Activated CD4-positive, alpha-beta T cell treated with anti-CD3 and anti-CD28 coated beads, Interleukin-2, amount 50 U/mL, for 16 hours (primary cell): ENCODE measurements at places on chromosomes 11 and 22.
A peak's percentile ranks its signal among the peaks of the same experiment; 100 is the strongest.

GRCh38 chr22:12601870-12602779 lies 2925.9 kb upstream of the OR11H1 start:
- DNase-seq: no peak

DNA sequence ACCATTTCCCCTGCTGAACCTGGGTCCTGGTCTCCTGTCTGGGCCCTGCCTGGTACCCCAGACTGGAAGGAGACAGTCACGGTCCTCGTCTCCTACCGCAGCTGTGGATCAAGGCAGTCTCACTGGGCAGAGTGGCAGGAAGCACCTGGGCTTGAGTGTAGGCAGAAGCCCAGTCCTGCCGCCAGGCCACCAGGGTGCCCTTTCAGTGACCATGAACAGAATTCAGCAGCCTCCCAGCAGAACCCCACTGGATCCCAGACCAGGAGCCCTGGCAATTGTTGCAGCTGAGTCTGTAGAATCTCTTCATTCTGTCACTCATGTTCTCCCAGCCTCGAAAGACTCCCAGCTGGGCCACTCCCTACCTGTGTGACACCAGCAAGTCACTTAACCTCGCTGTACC lies 25.5 kb upstream of the CREB3L1 start:
- no peak for DNase-seq

DNA sequence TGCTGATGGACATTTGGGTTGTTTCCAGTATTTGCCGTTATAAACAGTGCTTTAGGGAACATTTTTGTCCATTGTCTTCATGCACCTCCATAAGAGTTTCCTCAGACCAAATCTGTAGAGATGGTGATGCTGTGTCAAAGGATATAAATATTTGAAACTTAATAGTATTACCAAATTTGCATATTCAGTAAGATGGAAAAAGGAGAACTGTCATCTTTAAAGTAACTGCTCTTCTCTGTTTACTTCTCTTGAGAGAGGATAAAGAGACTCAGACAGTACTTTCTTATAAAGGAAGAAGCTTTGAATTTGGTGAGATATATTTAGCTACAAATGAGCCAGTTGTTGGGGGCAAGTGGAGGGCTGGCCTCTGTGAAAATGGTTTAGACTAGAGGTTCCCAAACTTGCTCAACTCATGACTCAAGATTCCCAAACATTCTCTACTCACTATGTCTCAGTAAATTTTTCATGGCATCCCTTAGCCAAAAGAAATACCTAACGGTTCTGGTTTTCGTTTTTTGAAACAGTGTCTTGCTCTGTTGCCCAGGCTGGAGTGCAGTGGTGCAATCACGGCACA lies 26.2 kb downstream of the SHISA8 start:
- DNase-seq: no peak

DNA sequence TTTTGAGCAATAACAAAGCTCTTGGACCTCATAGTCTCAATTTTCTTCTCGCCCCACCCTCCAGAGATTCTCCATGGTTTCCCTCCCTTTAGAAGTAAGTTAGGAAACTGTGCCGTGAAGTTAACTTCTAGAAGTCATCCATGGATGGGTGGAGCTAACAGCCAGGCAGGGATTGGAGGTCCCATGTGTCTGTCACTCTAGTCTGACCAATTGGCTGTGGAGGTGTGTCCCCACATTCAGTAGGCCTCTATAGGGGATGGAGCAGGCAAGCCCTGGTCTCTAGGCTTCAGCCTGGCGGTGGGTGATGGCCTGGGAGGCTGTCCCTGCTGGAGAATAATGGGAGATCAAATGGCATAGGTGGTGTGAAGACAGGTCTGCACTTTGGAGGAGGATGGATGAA lies 50.7 kb downstream of the TP53I11 start:
- DNase-seq: peak; percentile 10

DNA sequence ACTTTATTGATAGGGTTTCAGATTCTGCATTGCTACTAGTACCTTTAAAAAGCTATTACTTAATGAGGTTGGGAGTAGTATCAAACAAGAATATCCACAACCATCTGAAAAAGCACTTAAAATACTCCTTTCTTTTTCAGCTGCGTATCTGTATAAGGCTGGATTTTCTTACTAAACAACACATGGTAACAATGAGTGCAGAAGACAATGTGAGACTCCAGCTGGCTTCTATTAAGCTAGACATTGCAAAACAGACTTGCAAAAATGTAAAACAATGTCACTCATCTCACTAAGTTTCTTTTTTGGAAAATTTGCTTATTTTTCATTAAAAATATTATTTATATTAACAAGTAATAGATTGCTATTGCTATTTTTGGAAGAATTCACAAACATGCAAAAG lies 132.6 kb downstream of the WNT11 start:
- DNase-seq: no peak

DNA sequence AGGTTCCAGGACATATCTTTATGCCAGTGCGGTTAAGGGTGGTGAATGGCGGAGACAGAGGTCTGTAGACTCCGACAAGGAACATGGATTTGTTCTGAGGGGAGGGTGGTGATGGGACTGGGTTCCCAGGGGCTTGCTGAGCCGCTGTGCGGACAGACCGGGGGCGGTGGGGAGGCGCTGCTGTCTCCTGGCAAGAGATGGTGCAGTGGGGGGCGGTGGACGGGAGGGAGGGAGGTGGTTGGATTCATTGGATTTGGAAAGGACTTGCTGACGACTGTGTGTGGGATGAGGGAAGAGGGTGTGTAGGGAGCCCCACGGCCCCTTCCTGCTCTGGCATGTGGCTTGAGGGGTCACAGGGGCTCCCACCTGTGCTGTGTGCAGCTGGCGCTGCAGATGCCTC lies 43.2 kb downstream of the FLRT1 start:
- no peak for DNase-seq

GRCh38 chr11:35190804-35191348 lies 51.9 kb downstream of the CD44 start:
- DNase-seq: no peak

DNA sequence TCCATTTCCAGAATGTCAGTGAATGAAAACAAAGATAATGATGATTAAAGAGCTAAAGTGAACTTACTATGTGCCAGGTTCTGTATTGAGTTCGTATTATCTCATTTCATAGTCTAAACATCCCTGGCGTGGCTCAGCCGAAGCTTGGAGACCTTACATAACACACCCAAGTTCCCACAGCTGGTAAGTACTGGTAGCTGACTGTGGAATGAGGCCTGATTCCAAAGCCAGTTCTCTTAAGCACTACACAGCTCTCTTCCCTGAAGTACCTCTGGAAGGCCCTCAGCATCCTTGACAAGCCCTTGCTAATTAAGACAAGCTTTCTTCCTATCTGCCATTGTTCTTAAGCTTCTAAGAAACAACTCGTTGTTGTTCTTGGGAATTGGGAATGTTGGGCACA lies 28.6 kb upstream of the NCAM1 start:
- no peak for DNase-seq

GRCh38 chr11:28090052-28090749 lies 17.8 kb downstream of the KIF18A start:
- no peak for DNase-seq

DNA sequence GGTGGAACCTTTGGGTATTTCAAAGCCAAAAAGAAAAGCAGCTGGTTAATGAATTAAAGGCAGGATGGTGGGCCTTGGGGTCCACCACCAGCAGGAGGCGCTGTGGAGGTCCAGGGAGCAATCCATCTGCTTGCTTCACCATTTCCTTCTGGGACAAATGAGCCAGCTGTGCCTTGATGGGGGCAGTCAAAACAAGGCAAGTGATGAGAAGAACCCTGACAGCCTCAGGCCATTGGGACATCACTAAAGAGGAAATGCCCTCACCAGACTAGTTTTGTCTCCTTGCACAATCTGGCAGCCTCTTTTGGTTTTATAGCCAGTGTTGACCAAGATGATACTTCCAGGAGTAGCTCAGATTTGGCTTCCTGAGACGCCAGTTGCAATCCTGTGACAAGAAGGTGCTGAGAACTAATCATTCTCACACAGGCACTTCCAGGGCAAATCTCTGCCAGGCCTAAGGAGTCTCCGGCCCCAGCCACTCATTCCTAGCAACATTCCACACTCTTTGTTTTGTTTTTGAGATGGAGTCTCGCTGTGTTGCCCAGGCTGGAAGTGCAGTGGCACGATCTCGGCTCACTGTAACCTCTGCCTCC lies 38.2 kb upstream of the WEE1 start:
- peak; percentile 73 for DNase-seq

- DNase-seq: no peak
These were observed 12.4 kb upstream of the SLC39A13 start for GRCh38 chr11:47396049-47396320.

DNA sequence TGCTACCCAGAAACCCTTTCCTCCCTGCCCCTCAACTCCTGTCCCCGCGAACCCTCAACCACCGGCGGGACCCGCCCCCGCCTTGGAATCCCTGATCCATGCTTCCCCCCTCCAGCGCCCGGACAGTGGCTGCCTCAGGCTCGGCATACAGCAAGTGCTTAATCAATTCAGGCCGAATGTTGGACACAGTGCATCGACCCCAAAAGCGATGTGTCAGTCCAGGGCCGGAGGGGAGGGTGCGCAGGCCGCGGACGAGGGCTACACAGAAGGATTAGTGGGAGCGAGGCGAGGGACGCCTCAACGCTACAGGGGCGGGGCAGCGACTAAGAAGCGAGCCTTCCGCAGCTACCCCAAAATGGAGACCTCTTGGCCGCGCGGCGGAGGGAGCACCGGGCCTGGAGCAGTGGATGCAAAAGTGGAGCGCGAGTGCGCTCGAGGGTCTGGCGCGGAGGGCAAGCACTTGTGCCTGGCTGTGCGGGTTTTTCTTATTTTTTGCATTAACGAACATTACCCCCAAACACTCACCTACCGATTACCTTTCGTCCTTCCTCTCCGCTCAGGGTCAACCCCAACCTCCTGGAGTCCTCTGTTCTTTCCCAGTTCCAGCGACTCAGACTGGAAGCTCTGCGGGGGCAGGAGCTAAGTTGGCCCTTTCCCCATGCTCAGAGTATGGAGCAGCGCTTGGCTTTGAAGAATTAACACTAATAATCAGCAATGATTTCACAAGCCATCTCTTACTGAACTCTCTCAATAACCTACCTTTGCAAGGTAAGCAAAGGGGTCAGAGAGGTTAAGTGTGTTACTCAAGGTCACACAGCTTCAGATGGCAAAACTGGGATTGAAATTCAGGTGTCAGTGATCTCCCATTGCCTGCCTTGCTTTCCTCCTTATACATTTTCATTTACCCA lies 30.0 kb upstream of the WNT11 start:
- DNase-seq: peak; percentile 43

DNA sequence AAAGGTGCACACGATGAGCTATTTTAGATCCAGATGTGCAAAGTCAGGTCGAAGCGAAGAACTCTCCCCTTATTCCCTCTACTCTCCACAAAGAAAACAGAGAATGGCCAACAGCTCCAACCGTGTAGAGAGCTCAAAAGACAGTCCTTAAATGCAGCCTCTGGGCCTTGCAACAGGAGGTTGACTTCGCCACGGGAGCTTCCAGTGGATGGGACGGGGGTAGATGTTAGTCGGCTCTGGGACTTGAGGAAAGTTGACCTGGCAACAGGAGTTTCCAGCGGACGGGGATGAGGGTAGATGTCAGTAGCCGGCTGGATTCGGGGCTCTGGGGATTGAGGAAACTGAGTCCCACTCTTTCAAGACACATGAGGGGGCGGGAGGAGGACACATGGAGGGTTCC lies 450.4 kb downstream of the BRD1 start:
- DNase-seq: no peak
